ENCODE measurements at places on chromosomes 11 and 22.

- DNase-seq: no peak
These were observed 172.7 kb downstream of the FAT3 start for GRCh38 chr11:92397221-92397755.

DNA sequence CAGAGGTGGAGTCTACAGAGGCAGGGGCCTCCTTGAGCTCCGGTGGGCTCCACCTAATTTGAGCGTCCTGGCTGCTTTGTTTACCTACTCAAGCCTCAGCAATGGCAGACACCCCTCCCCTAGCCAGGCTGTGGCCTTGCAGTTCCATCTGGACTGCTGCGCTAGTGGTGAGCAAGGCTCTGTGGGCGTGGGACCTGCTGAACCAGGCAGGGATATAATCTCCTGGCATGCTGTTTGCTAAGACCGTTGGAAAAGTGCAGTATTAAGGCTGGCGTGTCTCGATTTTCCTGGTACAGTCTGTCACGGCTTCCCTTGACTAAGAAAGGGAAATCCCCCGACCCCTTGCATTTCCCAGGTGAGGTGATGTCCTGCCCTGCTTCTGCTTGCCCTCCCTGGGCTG, 77.7 kb downstream of the GDPD4 start:
- DNase-seq: no peak

DNA sequence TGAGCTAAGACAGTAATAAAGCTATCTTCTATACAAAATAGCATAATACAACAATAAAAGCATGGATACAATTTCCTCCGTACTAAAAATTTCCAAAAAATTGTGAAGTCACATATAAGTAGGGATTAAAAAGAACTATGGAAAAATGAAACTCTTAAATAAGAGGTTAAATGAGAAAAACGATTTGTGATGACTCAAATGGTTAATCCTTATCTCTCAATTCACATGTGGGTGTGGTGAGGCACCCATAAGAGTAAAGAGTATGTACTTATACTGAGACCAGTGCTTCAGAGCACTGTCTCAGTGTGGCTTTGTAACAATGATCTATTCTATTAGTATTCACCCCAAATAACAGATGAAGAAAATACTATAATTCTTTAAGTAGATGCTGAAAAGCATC, 25.0 kb upstream of the CCDC34 start:
- DNase-seq: no peak

DNA sequence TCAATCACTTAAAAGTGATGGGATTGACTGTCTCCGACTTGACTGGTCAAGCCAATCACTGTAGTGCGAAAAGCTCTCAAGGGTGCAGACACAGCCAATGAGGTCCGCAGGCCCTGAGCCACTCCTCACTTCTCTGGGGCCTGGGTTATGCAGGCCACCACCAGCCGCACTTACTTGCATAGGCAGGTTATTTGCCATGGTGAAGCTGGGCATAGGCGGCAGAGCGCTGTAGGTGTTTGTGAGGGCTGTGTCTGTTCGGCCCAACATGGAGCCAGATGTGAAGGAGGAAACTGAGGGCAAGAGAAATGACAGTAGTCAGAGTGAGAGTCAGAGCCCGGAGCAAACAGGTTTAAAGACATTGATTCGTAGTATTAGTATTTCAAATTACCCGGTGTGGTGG, 17.9 kb downstream of the PAX6 start:
- no peak for DNase-seq

DNA sequence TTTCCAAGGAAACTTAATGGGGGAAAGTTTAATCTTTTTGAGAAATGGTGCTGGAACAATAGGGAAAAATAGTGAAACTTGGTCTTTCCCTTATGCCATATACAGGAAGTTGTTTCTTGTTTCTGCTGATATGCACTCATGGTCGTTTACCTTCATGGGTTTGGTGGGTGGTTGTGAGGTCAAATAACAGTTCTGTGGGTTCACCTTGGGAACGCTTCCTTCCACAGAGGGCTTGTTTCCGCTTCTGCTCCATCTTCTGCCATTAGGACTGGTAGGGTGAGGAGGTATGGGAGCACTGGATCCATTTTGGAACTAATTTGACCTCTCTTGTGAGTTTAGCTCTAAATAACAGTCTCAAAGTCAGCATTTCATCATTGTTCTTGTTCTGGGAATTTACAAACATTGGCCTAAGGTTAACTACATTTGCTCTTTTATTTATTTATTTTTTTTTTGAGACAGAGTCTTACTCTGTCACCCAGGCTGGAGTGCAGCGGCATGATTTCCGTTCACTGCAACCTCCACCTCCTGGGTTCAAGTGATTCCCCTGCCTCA, 17.6 kb upstream of the RELA start:
- no peak for DNase-seq
